GM23338 (cell line): ENCODE measurements at places on chromosomes 11 and 22.
A peak's percentile ranks its signal among the peaks of the same experiment; 100 is the strongest.

- DNase-seq = peak; percentile 83
Observed at GRCh38 chr22:43270314-43270908, 72.8 kb downstream of the SCUBE1 start.

DNA sequence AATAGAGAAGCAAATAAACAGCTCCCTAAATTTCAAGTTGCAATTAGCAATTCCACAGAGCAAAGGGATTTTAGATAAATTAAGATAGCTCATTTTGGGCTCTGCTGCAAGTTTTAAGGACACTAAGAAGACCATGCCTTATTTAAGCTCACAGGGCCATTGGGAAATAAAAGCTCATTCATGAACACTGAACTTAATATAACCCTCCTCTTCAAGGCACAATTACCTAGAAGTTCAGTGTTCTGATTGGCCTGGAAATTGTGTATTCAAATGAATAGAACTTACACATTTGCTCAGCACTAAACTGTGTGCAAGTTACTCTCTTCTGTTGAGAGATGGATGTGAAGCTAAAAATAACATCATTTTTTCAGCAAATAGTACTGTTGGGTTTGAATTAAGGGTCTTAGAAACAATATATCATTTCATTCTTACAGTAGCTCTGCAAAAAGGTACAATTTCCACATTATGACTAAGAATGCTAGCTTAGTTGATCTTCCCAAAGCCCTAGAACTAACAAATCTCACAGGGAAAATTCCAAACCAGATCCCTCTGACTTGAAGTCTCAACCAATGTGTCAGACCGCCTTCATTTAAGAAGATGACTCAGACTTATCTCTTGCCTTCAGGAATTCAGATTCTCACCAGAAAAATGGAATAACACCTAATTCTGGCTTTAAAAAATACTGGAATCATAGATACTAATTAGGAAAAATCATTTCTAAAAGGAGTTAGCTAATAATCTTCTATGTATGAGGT, 87.4 kb upstream of the LRRC55 start:
- no peak for DNase-seq

GRCh38 chr11:125441648-125442410, 54.2 kb downstream of the FEZ1 start:
- DNase-seq = peak; percentile 83

- no peak for DNase-seq
Observed at GRCh38 chr11:61302550-61302949, 7.4 kb upstream of the VWCE start.

DNA sequence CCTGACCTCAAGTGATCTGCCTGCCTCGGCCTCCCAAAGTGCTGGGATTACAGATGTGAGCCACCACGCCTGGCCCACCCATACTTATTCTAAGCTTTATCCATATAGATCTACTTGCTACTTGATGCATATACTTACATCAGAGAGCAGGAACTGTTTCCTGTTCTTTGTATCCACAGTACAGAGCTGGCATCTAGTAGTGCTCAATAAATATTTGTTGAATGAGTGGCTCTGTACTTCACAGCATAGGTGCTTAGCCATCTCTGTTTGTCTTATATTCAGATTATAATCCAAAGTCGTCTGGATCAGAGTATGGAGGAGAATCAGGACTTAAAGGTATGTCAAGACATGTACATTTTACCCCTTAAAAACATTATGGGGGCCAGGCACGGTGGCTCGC, 38.6 kb upstream of the DLAT start:
- DNase-seq = no peak

DNA sequence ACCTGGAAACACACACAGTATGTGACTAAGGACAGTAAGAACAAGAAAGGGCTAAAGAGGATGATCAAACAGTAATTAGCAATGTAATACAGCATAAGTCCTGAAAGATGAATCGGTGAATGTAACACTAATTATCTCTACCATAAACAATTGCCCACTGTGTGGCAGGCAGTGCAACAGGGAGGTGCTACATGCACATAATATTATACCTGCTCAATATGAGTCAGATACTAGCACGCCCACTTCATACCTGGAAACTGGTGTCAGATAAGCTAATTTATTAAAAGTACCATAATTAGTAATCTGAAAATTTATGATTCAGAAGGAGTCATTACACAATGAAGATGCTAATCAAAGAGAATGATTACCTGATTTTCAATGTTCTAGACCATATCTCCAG, 14.9 kb downstream of the CASP12 start:
- no peak for DNase-seq

GRCh38 chr11:61918251-61918937, 1.0 kb upstream of the RAB3IL1 start:
- no peak for DNase-seq

GRCh38 chr11:2540992-2541680, 96.3 kb downstream of the KCNQ1 start:
- DNase-seq = no peak

DNA sequence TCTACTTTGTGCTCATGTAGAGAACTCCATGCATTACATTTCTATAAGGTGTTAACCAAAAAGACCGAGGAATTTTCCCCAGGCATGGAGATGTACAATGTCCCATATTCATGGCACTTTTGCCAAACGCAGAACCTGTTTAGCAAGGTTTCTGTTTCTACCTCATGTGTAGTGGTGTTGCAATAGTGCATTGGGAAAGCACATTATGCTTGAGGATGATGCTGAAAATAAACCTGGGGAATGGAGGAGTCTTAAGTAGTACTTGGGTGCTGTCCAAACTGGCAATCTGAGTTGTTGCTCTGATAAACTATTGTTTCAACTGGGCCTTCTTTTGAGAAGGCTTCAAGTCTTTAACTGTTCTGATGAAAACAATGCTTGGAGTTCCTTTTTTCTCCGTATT, 11.5 kb upstream of the MUC15 start:
- no peak for DNase-seq

- DNase-seq = peak; percentile 56
Observed at GRCh38 chr11:67542971-67543370, 19.7 kb upstream of the CABP2 start.

- DNase-seq = peak; percentile 56
Observed at GRCh38 chr11:100682247-100682969, 4.7 kb upstream of the ARHGAP42 start.

DNA sequence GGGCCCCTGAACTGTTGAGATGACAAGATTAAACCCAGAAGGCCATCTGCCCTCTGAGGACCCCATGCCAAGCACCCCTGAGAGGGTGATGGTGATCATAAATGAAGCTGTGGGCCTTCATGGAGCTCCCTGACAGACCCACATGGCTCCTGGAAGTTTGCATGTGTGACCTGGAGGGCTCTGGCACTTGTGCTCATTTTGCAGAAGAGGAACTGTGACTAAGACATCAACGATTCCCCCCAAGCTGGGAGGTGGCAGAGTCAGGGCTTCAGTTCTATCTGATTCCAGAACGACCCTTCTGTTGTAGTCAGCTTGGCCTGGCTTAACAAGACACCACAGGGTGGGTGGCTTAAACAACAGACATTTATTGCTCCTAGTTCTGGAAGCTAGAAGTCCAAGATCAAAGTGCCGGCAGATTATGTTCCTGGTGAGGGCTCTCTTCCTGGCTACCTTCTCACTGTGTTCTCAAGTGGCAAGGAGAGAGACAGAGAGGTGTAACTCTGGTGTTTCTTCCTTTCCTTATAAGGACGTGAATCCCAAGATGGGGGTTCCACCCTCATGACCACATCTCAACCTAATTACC, 46.4 kb upstream of the CD82 start:
- DNase-seq = no peak

DNA sequence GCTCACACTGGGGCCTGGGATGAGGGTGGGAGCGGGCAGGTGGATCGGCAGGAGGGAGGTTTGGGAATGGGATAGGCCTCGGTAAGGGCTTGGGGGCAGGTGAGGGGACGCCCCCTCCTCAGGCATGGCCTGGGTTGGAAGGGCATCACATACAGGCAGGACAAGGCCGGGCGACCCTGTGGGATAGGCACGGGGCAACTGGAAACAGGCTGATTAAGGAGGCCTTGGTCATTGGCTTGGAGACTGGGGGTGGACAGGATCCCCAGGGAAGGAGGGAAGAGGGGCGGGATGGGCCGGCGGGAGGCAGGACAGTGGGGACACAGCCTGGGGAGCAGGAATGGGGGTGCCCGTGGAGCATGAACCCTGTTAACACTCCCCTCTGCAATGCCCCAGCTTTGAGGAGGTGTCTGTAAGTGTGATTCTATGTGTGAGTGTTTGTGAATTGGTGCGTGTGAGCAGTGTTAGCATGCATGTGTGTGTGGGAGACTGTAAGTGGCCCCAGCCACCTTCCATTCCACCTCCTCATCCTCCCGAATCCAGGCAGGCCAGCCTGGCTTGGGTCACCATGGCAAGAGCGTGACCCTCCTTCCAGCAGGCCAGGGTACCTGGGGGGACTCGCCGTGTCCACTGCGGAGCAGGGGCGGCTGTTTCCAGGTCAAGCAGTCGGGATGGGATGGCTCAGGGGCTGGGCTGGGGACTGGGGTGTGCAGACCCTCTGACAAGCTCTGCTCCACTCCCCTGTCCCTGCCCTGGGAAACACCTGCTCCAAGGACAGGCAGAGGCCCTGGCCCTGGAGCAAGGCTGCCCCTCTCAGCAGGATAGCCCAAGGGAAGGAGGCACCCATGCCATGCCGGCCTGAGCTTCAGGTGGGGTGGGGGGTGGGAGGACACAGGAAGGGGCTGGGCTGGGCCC, 3.4 kb upstream of the PIM3 start:
- no peak for DNase-seq

DNA sequence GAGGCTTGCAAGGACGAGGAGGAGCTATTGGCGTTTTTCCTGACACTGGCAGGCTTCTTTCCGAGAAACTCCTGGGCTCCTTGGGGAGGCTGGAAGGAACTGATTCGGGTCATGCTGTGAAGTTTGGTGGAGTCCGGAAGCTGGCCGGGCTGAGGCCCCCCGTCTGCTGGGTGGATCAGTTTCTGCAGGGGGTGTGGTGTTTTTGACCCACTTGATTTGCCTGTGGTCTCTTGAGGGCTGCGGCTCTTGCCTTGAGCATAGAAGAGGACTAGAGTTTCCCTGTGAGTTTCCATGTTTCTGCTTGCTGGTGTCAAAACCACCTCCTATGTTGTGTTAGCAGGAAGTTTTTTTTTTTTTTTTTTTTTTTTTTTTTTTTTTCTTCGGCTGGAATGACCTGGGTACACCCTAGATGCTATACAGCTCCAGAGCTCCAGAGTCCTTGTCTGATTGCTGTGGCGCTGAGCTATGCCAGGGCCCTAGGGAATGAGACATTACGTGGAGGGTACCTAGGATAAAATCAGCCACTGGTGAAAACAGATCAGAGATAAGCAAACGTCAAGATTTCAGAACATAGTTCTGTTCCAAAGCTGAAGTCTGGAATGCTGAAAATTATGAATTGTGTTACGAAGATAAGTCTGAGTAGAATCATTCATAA, 728 bp downstream of the TBC1D22A start:
- peak; percentile 51 for DNase-seq

DNA sequence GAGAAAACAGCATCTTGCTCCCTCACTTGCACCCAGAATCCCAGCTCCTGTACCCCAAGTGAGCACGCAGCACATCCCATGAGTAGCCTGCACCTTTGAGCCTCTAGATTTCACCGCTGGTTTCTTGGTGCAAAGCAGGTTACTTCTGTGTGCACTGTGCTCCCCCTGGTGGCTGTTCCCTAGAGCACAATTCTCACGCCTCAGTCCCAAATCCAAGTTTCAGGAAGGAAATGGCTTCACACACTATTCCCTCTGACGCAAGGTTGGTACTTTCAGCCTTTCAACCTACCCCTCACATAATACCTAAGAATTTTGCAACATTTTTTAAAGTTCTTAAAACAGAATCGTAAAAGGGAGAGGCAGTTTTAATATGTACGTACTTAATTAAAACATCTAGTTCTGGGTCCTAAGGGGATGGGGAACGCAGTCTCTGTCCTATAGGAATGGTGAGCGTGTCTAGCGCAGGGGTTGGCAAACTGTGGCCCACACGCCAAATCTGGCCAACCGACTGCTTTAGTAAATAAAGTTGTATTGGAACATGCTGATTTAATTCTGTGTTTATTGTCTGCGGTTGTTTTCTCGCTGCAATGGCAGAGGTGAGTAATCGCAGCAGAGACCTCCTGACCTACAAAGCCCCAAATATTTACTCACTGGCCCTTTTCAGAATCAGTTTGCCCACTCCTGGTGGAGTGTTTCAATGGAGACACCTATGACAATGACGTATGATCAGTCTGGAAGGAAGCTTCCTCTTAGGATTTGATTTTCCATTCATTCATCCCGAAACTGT, 27.5 kb downstream of the DHCR7 start:
- peak; percentile 88 for DNase-seq

DNA sequence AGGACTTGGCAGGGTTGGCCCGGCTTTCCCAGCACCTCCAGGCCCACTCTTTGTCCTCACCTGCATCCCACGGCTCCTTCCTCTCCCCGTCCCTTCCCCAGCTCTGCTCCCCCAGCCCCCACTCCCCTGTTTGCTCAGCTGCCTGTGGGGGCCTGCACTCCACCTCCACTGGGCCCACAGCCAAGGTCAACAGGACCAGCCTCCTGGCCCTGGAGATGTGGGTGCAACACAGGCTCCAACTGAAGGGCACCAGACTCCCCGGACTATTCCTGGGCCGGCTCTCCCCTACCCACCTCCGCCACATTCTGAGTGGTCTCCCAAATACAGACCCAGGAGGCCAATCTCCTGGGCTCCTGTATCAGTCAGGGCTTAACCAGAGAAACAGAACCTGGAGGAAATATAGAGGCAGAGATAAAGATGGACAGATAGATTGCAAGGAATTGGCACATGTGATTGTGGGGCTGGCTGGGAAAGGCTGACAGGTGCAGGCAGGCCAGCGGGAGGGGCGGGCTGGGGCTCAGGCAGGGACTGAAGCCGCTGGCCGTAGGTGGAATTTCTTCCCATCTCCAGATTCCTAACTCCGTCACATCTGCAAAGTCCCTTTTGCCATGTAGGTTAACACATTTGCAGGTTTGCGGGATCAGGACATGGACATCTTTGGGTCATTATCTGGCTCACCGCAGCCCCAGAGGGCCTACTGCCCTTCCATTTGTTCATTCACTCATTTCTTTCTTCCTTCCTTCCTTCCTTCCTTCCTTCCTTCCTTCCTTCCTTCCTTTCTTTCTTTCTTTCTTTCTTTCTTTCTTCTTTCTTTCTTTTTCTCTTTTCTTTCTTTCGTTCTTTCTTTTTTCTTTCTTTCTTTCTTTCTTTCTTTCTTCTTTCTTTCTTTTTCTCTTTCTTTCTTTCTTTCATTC, 45.8 kb upstream of the MYH9 start:
- DNase-seq = peak; percentile 55

- DNase-seq = no peak
Observed at GRCh38 chr22:22125579-22126468, 118.8 kb upstream of the VPREB1 start.

- DNase-seq = peak; percentile 11
Observed at GRCh38 chr11:80505771-80506170, 1064.9 kb upstream of the TENM4 start.

DNA sequence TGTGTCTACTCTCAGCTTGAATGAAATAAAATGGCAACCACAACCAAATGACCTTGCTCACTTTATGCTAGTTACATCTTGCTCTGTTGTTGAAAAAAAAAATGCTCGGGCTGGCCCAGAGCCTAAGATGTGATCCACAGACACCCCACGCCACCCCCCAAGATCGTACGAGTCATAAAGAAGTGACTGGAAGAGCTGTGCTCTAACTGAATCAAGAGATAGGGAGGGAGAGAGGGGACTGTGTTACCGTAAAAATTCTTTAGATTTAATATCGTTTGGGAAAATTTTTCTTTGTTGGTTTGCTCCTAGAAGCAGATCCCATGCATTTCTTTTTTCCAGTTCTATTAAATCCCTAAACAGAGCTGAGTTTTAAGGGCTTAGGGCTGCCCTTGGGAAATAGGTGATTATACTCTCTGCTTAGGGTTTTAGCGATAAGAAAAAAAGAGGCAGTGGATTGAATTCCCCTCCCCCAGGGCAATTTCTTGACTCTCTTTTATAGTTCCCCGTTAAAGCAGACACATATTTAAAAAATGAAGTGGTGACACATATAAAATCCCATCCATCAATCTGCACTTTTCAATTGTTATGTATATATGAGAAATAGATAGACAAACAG, 14.5 kb downstream of the MAML2 start:
- no peak for DNase-seq
